ENCODE measurements at places on chromosomes 16 and 17. TPM values are rescaled to one million over a fixed set of nuclear protein-coding genes. Genes with fewer than 3 reads are reported as not detected.

- DNase-seq: peak; percentile 97
These were observed 5.6 kb downstream of the ZNF598 start for GRCh38 chr16:2003827-2004641.

- peak; percentile 89 for DNase-seq
These were observed 523 bp downstream of the KCTD2 start for GRCh38 chr17:75047398-75048098.

- DNase-seq: no peak
These were observed 789 bp upstream of the PIPOX start for GRCh38 chr17:29042026-29042678.

DNA sequence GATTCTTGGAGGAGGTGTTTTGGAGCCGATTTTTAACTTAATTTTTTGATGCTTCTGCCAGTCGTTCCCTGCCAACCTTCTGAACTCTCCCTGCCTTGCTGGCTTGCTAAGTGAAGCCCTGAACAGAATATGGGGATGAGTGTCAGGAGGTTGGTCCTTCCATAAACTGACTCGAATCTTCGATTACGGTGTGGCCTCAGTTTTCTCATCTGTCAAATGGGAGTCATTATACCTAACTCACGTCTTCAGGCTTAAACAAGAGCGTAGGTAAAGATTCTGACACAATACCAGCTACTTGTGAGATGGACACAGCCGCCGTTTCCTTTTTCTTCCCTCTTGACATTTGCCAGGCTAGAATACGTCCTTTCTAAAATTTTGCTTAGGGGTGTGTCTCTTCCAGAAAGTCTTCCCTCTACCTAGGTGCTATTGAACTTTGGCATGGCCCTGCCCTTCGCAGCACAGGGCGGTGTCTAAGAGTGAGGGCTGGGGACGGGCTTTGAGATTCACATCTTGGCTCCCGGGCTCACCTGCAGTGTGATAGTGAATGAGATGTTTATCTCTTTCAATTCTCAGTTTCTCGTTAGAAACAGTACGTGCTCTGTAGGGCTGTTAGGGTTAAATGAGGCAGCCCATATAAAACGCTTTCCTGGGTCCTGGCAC, 190.6 kb upstream of the SDK2 start:
- DNase-seq: peak; percentile 5

DNA sequence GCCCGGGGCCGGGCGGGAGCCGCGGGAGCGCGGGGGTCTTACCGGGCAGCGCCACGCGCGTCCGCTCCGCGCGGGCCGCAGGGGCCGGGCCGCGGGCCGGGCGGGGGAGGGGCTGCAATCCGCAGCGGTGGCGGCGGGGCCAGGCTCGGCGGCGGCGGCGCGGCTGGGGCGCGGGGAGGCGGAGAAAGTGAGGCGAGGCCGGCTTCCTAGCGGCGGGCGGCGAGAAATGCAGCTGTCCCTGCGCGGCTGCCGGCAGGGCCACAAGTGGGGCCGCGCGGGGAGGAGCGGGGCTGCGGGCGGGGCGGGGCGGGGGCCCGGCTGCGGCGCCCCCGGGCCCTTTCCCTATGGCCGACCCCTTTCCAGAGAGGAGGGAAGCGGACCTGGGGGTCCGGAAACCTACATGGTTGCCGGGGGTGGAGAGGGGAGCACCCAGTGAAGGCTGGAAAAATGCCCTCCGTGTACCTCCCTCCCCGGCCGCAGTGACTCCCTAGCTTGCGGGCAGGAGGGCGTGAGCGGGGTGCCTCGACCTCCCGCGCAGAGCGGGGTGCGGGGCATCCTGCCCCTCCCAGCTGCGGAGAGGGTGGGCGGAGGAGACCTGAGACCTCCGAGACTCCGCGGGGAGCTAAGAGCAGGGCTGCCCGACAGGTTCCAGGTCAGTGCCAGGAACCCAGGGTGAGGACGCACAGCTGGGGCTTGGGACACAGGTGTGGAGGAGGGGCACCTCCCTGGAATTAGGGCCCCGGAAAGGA, at the start of gene CUEDC1:
TSS of gene CUEDC1 (minus strand) at position 230 of the 749 bp plus-strand sequence. CDS start 69,848 bp downstream, outside the sequence.
- peak; percentile 94 for DNase-seq

DNA sequence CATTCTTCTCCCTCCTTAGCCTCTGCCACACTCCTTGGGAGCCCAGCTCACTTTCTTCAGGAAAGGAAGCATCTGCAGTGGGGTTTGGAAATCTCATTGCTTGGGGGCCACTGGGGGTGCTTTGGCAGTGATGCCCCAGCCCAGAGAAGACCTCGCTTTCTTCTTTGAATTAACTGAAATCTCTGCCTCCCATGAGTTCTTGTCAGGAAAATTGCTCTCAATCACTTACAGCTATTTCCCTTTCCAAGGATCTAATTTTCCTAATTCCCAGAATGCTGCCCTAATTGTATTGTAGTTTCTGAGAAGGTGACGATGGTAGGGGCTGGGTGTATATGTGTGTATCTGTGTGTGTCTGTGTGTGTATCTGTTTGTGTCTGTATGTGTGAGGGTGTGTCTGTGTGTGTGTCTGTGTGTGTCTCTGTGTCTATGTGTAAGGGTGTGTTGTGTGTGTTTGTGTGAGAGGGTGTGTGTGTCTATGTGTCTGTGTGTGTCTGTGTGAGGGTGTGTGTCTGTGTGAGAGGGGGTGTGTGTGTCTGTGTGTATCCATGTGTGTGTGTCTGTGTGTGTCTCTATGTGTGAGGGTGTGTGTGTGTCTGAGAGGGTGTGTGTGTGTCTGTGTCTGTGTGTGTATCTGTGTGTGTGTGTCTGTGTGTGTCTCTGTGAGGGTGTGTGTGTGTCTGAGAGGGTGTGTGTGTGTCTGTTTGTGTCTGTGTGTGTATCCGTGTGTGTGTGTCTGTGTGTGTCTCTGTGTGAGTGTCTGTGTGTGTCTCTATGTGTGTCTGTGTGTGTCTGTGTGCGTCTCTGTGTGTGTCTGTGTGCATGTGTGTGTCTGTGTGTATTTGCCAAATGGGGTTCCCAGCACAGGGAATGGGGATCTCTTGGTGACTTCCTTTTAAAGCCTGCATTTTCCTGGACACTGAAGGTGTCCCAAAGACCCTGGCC, 83.5 kb upstream of the DNAJA2 start:
- peak; percentile 36 for DNase-seq

DNA sequence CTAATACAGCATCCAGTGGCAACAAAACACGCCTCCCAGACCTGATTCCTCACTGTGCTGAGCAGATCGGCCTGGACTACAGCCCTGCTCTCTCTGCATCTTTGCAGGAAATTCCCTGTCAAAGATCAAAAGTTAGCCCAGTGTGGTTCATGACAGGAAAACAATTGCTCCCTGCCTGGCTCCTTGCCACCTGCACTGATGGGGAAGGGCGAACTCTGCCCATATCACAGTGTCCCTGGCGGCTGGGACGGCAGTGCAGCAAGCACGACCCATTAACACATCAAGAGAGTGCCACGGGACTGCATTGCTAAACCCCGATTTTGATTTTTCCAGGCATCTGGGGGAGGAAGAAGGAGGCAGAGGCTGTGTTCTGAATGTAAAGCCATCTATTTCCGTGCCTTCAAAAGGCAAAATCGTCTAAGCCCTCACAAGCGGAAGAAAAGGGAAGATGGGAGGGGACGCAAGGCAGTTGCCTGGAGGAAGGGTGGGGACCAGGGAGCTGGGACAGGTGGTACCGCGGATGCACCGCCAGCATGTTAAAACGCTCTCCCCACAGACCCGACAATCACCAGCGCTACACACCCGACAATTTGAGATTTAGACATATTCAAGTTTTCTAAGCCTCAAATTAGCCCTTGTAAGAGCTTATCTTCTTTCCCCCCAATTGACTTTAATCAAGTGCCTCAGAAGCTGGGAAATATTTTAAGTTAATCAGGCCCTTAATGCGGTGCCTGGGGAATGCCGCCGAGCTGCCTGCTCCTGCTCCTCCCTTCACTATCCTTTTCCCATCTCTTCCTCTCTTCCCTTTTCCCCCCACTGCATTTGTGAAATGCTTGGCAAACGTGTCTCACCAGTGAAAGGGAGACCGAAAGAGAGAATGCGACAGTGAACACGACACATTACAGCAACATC, 238.8 kb upstream of the CDH5 start:
- no peak for DNase-seq

- DNase-seq: peak; percentile 96
These were observed 4.6 kb downstream of the DHX58 start for GRCh38 chr17:42107597-42108576.

GRCh38 chr16:86229866-86230656, 280.3 kb upstream of the FOXF1 start:
- peak; percentile 42 for DNase-seq

GRCh38 chr17:28466521-28467048, 6.9 kb upstream of the SLC13A2 start:
- no peak for DNase-seq

DNA sequence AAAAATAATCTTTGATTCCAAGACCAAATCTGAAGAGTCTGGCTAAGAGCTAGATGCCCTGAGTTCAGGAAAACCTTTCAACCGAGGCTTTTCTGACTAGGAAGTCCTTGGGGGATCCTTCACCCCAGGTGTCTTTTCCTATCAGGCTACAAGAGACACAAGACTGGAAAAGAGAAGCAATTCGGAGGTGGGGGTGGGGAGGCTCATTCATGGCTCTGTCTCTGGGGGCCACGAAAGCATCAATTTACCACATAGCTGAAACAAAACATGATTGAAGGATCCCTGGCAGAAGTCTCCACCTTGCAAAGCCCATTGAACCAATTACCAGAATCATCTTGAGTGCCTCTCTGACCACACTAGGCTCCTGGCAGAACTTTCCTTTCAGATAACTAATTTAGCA, 239.8 kb upstream of the SALL1 start:
- DNase-seq: no peak

WDR81 gene
- 57.3 TPM for total RNA-seq

MRPS23 gene
- 7.3 TPM for total RNA-seq

SLC5A11 gene
- total RNA-seq: not detected

MILR1 gene
- 29.0 TPM for total RNA-seq
